Right atrium auricular region (tissue), 2 donors: ENCODE measurements at places on chromosomes 5 and 9. TPM values are rescaled to one million over a fixed set of nuclear protein-coding genes. Genes with fewer than 3 reads are reported as not detected.

The FABP6 gene
- total RNA-seq: not detected

The OR5C1 gene
- not detected for total RNA-seq

DNA sequence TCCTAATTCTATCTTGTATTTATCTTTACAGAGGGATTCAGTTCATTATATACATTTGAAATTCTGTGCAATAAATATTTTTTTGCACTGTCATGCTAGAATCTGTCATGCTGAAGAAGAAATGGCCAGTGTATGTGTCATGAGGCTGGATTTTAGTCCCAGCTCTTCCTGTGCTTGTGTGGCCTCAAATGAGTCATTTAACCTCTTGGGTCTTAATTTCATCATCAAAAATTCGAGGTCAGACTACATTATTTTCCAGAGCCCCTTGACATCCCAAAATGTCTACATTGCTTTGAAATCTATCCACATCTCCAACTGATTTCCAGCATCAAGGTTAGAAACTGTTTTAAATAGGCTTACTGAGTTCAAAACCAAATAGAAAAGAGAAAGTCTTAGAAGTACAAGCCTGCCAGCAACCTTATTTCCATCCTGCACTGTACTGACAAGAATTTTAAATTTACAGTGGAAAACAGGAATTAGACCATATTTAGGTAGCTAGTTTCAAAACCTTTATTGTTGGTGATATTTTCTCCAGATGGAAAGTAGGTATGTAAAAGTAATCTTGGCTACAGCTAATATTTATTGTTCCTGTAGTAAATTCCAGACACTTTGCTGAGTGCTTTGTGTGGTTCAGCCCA, 96.7 kb upstream of the MAMDC2 start:
- no peaks in the 10 kb centered on the region for H3K4me1 ChIP-seq
- H3K36me3 ChIP-seq: no peaks in the 10 kb centered on the region
- no peak overlapping the region for H3K27ac ChIP-seq
- DNase-seq: no peak
- no peak overlapping the region for H3K4me3 ChIP-seq
- no peaks in the 10 kb centered on the region for H3K27me3 ChIP-seq

DNA sequence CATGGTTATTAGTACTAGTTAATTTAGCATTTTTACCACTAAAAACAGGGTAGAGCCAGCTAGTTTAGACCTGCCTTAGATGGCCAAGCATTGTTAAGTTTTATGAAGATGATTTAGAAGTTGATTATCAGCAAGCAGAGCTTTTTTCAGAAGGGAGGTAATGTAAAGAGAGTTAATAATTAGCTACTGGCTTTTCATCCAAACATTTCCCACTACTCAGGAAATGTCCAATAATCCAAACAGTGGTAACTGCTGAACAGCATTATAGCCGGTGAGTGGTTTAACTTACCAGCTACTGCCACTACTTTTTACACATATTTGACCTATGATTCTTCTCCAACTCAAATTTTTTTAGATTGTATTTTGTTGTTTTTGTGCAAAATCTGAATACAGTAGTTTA, 1.7 kb downstream of the ITGA1 start:
- DNase-seq: no peak
- peaks cover 18% of the 10 kb centered on the region for H3K4me1 ChIP-seq
- no peaks in the 10 kb centered on the region for H3K27me3 ChIP-seq
- peak overlapping the region; percentile 85 for H3K27ac ChIP-seq
- H3K36me3 ChIP-seq: no peaks in the 10 kb centered on the region

DNA sequence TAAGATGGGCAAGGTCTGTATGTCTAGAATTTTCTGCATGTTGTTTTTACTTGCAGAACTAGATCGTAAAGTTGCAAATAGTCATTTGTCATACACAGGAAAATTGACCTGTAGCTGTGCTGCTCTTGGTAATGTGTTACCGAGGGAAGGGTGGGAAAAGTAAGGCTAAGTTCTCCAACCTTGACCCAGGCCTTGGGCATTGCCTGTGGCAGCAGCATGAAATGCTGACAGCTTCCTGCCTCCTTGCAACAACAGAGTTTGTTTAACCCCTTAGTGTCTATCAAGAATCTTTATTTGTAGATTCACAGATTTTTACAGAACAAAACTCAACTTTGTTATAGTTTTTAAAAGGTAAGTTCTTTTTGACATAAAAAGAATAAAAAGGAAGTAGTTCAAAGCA, 48.3 kb downstream of the ERCC6L2 start:
- no peak for DNase-seq
- no peaks in the 10 kb centered on the region for H3K4me1 ChIP-seq
- peaks cover 50% of the 10 kb centered on the region for H3K36me3 ChIP-seq
- no peaks in the 10 kb centered on the region for H3K27me3 ChIP-seq
- no peak overlapping the region for H3K4me3 ChIP-seq
